ENCODE measurements at places on chromosomes 1 and 21. TPM values are rescaled to one million over a fixed set of nuclear protein-coding genes. Genes with fewer than 3 reads are reported as not detected.

- DNase-seq: no peak
These were observed 27.6 kb downstream of the FCRL3 start for GRCh38 chr1:157673008-157673407.

DNA sequence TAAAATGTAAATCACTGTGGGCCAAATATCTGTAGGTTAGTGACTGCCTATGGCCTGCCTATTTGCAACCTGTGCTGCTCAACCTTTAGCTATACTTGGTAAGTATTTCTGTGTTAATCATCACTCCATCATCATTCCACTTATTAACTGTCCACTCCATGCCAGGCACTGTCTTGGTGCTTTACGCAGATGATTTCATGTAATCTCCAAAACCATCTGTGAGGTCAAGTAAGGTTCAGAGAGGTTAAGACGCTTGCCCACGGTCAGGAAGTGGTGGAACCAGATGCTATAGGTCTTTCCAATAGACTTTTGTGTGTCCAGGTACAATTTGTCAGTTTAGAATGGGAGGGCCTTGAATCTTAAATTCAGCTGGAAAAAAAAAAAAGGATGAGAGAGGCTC, 10.8 kb upstream of the PHACTR4 start:
- DNase-seq: no peak

- no peak for DNase-seq
These were observed 328.9 kb downstream of the PTBP2 start for GRCh38 chr1:97050506-97050905.

DNA sequence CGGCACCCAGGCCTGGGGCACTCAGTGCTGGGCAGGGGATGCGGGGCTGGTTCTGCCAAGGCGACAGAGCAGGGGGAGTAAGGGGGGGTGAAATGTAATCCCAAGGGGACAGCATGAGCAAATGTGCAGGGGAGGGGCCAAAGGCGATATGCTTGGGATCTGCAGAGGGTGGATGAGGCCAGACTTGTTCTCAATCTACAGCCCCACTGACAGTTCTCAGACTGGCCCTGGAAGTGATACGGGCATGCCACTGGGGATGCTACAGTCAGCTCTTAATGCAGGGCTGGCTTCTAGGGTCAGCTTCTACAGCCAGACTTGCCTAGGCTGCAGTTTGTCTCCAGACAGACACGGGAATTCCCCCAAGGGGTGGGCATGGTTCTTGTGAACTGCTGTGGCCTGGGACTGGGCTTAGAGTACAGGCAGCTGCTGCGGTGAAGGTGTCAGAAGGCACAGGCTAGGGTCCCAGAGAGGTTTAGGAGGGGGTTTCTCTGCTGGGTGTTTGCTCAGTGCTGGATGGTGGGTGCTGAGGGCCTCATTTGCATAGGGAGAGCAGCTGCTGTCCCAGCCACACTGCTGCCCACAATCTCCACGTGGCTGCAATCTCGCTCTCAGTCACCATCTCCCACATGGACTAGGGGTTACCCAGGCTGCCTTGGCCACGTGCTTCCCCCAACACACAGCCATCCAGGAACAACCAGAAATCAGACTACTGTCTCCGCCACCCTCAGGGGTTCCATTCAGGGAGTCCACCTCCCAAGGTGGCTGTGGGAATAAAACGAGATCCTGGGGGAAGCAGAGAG, 190.1 kb downstream of the HIVEP3 start:
- peak; percentile 77 for DNase-seq

GRCh38 chr1:85360730-85361493, 84.5 kb upstream of the BCL10 start:
- peak; percentile 44 for DNase-seq

DNA sequence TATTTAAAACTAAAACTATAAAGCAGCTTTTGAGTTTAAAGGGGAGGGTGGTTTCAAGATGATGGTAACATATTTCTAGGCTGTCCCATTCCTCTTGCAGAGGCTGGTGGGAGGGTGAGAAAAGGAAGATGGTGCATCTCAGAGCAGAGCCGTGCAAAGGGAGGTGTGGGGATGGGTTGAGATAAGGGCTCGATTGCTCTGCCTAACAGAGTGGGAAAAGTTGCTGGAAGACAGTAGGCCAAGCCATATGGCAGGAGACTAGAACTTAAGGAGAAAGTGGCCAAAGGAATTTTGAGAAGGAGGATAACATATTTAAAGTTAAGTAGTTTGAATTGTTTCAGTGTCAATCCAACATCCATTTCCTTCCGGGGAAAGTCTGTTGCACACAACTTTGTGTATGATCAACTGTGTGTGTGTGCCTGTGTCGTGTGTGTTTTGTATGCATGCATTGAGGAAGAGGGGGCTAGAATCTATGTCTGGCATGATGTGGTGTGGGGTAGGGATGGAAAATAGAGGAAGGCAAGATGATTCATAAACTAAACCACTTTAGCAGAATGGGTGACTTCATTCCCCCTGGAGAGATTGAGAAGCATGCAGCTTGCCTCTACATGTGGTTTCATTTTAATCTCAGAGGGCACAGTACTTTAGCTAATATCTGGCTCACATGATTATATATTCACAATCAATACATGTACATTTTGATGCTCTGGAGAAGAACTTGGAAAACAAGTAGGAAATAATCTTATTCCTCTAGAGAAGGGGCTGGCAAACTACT, 145.0 kb upstream of the DNAH14 start:
- DNase-seq: no peak

DNA sequence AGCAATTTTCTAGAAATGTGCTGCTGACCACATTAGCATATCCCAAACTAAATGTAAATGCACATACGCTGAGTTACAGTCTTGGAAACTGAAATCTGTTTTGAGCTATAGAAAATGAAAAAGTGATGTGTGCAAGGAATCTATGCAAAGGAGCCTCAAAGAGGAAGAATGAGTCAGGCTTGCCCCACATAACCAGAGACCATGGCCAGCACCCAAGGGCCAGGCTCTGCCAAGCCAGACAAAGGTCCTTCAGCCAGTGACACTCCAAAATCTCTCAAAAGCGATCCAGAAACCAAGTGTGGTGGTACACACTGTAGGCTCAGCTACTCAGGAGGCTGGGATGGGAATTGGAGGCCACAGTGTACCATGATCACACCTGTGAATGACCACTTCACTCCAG, 195.2 kb downstream of the TOMM20 start:
- no peak for DNase-seq

- DNase-seq: no peak
These were observed 46.1 kb downstream of the PLEKHA6 start for GRCh38 chr1:204313675-204314074.

DNA sequence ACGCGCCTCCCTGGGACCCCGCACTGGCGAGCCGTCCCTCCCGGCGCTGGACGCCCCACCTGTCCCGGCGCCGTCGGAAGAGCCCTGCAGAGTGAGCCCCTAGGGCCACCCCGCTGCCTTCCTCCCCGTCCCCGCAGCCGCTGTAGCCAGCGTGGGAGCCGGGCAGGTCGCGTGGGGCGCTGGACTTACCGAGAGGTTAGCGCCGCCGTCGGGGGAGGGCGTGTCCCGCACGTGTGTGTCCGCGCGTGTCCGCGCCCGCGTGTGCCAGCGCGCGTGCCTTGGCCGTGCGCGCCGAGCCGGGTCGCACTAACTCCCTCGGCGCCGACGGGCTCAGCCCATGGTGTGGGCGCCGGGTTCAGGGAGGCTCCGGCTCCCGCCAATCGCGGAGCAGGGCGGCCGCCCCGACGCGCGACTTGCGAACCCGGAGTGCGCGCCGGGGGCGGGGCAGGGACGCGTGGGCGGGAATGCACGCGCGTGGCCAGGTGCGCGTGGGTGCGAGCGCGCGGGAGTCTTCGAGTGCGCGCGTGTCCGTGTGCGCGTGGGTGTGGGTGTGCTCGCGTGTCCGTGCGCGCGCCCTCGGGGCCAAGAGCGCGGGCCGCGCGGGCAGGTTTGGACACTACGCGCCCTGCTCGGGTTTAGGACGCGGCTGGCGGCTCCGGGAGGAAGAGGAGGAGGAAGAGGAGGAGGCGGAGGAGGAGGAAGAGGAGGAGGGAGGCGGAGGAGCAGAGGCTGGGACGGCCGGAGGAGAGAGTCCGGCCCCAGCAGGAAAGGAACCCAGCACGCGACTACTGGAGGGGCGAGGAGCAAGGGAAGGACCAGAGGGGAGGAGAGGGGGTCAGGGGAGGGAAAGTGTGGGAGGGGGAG, 145.2 kb upstream of the ETS2 start:
- DNase-seq: no peak

DNA sequence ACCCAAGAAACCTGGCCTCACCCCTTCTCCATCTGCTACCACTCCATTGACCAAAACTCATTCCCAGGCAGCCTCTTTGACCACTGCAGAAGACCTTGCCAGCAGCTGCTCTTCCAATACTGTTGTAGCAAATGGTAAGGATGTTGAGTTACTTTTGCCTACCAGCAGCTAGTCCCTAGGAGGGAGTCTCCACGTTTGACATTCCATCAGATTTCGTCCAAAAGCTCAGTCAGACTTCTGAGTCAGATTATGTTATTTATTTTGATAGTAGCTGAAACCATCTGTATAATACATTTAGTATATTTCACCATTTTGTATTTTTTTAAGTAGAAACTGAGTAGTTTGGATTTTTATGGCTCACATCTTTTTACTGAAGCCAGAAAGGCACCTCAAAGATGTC, 51.5 kb upstream of the WNT2B start:
- DNase-seq: no peak

DNA sequence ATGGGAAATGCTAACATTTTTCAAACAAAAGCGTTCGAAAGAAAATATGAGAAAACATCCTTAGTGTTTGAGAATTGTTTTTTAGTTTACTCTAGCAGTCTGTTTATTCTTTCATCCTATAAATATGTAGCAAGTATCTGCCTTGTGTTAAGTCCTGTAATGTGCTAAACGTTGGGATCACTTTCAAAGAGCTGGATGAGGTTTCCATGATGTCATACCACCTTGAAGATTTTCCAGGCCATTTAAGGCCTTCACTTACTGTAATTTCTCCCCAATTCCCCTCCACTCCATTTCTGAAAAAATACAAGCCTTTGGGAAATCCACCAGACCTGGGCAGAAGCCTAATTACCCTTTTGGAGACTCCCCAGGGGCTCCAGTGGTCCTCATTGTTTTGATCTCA, 24.2 kb upstream of the CTBS start:
- DNase-seq: no peak

DNA sequence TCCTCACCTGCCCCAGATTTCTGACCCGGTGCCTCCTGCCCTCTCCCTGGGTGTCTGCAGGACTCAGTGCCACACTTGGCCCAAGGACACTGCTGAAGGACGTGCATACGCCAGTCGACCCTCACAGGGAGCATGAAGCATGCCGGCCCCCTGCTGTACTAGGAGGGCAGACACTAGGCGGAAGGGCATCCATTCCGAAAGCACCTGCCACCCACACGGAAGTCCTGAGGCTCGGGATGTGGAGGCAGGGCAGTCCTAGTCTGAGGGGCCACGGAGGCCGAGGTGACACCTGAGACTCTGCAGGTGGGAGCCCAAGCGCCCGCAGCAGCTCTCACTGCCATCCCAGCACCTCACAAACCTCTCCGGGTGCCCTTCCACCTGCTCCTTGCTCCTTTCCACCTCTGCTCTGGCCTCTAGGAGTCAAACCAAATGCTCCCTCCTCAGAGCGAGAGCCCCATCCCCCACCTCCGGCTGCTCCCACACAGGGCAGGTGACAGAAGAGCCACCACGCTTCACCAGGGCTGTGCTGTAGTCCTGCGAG, 2.4 kb downstream of the NPHP4 start:
- DNase-seq: peak; percentile 27

GRCh38 chr1:228882041-228882770, 146.9 kb downstream of the RHOU start:
- no peak for DNase-seq

GRCh38 chr1:1291548-1292441, 11.6 kb downstream of the SCNN1D start:
- DNase-seq: peak; percentile 85

- peak; percentile 61 for DNase-seq
These were observed 25.8 kb downstream of the ABCA4 start for GRCh38 chr1:94095112-94095637.

- DNase-seq: no peak
These were observed 20.1 kb upstream of the DONSON start for GRCh38 chr21:33608559-33608958.

DNA sequence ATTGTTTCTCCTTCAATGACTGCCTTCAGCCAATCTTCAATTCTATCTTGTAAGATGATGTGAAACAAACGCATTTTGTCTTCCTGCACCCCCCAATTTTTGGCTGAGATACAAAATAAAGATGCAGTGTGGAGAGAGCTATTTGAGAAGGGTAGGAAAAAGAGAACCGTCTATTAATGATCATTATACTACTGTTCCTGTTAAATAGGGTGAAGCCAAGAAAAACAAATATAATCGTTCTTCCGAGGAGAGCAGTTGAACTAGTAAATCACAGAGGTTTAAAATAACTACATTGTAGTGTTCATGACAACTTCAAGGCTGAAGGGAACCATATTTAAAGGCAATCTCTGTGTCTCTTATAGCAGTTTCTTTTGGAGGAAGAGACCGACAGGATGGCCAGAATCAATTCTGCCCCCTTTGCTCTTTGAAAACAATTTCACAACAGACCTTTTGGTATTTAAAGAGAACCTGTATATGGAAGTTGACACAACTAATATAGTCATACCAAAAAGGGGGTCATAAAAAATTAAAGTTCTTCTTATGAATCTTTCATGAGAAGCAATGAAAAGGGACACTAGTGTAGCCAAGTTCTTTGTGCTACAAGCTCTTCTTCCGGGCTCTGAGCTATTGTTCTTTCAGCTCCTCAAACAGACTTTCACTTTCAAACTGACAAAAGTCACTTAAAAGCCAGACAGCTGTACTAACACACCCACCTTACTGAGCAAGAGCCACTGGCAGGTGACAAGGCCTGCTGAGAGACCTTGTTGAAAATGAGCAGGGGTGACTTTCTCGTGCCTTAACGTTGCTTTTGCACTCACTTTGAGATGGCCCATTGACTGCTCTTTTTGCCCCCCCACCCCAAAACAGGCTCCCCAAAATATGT, 30.9 kb downstream of the PROX1 start:
- no peak for DNase-seq

- DNase-seq: no peak
These were observed 87.6 kb downstream of the GFI1 start for GRCh38 chr1:92399076-92399475.

DNA sequence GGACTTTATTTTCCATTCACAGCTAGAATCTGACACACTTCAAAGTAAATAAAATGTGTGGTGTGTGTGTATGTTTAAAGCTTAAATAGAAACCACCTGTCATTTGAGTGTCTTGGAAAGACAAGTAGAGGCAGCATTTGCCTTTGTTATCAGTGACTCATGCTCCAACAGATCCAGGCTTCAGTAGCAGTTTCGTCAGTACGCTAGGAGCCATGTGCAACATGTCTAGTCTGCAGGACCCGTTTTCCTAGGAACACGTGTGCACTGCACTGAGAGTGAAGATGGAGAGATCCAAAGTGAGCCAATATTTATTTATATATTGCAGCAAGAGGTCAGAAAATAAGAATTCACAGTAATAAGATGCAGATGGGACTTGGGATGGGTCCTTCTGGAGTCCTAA, 41.8 kb downstream of the SGIP1 start:
- DNase-seq: no peak

AURKAIP1 gene
- 96.3 TPM for total RNA-seq

CTTNBP2NL gene
- 32.9 TPM for total RNA-seq

DCDC2B gene
- not detected for total RNA-seq

S100A8 gene
- 54.4 TPM for total RNA-seq

CNIH4 gene
- total RNA-seq: 31.2 TPM

TSEN15 gene
- total RNA-seq: 41.2 TPM

TMCO2 gene
- not detected for total RNA-seq

FNDC5 gene
- total RNA-seq: 32.4 TPM

LCE2B gene
- not detected for total RNA-seq

OVAAL gene
- not detected for total RNA-seq

AMPD1 gene
- total RNA-seq: not detected

CA6 gene
- total RNA-seq: not detected
